ENCODE measurements at places on chromosomes 6 and 20.

DNA sequence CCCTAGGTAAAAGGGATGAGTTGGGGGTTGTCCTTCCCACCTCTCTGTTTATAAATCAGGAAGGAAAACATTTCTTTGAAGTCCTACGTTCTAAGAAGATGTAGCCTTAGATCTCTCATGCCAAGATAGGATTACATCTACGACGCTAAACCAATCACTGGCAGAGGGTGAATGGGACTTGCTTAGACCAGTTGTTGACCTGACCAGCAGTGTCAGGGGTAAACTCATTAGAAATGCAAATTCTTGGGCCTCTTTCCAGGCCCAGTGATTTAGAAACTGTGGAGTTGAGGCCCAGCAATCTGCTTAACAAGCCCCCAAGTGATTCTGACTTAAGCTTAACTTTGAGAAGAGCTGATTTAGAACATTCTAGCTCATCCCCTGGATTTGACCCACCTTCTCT lies 147.1 kb upstream of the THEMIS start:
- no peak for DNase-seq

GRCh38 chr6:68891419-68891818 lies 256.3 kb downstream of the ADGRB3 start:
- no peak for DNase-seq

DNA sequence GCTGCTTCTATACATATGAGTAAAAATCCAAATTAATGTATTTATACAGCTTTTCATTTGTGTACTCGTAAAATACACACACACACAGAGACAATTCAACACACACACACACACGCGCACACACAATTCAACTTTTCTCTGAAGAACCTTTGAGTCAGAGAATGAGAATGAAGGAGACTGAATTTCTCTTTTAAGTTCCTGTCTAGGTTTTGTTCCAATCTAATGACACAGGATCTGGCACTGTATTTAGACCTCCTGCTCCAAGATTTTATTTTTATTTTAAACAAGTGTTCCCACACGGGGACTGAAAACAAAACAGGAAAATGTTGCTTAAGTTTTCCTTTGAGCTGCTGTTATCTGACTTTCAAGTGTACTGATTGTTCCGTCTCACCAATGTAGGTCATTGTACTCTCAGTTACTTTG lies 250.8 kb downstream of the LAMA2 start:
- no peak for DNase-seq

DNA sequence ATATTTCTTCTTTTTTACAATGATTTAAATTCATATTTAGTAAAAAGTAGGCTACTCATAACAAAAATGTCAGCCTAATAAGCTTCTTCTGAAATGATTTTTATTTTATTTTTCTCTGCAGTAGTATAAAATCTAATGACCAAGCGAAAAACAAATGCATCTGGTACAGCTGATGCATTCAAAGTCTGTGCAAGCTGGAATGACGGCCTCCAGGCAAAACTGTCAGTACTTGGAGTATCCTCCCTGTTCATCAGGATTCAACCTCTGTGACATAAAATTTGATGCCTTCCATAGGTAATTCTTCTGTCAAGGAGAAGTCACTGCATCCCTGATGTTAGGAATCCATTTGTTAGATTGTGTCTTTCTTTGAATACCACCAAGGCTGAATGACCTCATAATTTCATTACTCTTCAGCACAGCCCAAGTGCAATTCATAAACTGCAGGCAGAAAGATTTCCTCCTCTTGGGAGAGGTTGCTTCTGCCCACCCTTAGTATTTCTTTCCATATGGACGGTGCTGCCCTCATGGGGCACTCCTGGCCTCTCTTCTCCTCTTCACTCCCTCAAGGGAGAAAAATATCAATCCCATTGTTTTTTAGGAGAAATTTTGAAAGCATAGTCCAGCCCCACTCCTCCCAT lies 146.4 kb upstream of the STXBP5 start:
- DNase-seq = no peak

- no peak for DNase-seq
These were observed 201.3 kb upstream of the SSTR4 start for GRCh38 chr20:22833851-22834250.

GRCh38 chr6:33391922-33392594 lies 435 bp downstream of the KIFC1 start:
- DNase-seq = no peak

DNA sequence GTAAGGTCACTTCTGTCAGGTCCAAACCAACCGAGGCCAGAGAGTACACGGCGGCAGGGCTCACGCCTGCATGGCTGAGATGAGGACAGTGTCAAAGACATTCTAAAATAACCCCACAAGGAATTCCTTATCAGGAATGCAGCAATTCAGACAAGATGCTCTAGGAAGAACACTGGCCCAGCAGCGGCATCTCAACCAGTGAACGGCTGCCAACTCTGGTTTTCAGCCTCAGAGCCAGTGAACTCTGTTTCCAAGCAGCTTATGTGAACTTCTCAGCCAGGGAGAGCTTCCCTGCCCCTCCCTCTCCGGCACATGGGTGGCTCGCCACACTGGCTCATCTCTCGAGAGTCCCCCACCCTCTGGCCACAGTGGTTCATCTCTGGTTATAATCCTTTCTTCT lies 36.9 kb downstream of the KCNQ2 start:
- no peak for DNase-seq
